ENCODE measurements at places on chromosomes 11 and 22. TPM values are rescaled to one million over a fixed set of nuclear protein-coding genes. Genes with fewer than 3 reads are reported as not detected.

DNA sequence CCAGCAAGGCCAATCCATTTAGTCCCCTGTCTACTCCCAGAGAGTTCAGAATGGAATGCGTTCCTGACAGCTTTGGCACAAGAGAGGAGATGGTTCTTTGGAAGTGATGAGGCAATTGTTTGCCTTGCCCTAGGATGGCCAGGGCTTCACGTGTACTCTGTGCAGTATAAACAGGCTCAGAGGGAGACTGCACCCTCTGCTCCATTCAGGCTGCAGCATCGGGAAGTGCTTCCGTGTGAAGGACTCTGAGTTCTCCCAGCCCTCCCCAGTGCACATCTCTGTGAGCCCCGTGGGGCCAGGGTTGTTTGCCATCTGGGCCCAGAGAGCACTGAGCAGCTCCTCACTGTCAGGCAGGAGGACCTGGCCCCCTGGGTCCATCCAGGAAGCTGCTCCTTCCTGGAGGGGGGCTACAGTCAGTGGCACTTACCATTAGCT, 215.3 kb upstream of the TBCEL start:
- H3K4me3 ChIP-seq: no peak overlapping the region
- H3K27ac ChIP-seq: no peak overlapping the region
- H3K4me1 ChIP-seq: no peaks in the 10 kb centered on the region
- H3K27me3 ChIP-seq: peaks cover 13% of the 10 kb centered on the region
- H3K36me3 ChIP-seq: no peaks in the 10 kb centered on the region

GRCh38 chr11:19800714-19801519, 88.3 kb downstream of the NAV2 start:
- DNase-seq: no peak
- peaks cover 6% of the 10 kb centered on the region for H3K27me3 ChIP-seq
- H3K36me3 ChIP-seq: no peaks in the 10 kb centered on the region
- H3K4me3 ChIP-seq: no peak overlapping the region
- H3K4me1 ChIP-seq: no peaks in the 10 kb centered on the region

DNA sequence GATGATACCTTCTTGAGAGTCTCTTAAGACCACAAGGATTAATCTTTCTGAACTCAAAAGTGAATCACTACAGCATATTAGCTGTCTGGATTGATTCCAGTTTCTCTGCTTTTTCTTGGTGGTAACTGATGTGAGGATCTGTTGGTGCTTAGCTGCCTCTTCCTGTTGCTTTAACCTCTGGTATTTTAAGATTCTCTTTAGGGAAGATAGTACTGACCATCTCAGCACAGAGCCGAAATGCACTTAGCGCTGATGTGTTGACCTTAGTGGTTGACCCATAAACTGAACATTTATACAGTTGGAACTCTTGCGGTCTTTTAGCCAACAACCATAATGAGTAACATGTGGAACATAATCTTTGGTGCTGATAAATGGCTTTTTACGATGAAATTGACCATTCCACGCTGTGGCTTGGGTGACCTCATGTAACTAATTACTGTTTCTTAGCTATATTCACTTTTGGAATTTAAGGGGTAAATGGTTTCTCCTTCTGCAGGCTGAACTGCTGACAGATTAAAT, 33.7 kb downstream of the APLP2 start:
- H3K4me3 ChIP-seq: no peak overlapping the region
- DNase-seq: no peak
- no peak overlapping the region for H3K27ac ChIP-seq
- no peaks in the 10 kb centered on the region for H3K27me3 ChIP-seq
- H3K36me3 ChIP-seq: peaks cover 6% of the 10 kb centered on the region

GRCh38 chr11:95849087-95849825, 59.0 kb downstream of the CEP57 start:
- DNase-seq: peak; percentile 56
- no peak overlapping the region for H3K4me3 ChIP-seq
- H3K4me1 ChIP-seq: no peaks in the 10 kb centered on the region
- no peak overlapping the region for H3K27ac ChIP-seq

- H3K27ac ChIP-seq: no peak overlapping the region
- H3K36me3 ChIP-seq: no peaks in the 10 kb centered on the region
- DNase-seq: no peak
Measured at GRCh38 chr11:32069361-32070058, 21.4 kb upstream of the RCN1 start.

GRCh38 chr11:132168344-132168981, 798.0 kb downstream of the NTM start:
- H3K4me1 ChIP-seq: no peaks in the 10 kb centered on the region
- no peaks in the 10 kb centered on the region for H3K27me3 ChIP-seq

GRCh38 chr11:14015711-14016110, 53.2 kb downstream of the SPON1 start:
- DNase-seq: no peak
- no peaks in the 10 kb centered on the region for H3K4me1 ChIP-seq
- H3K36me3 ChIP-seq: no peaks in the 10 kb centered on the region
- H3K27ac ChIP-seq: no peak overlapping the region
- H3K4me3 ChIP-seq: no peak overlapping the region
- H3K27me3 ChIP-seq: no peaks in the 10 kb centered on the region

DNA sequence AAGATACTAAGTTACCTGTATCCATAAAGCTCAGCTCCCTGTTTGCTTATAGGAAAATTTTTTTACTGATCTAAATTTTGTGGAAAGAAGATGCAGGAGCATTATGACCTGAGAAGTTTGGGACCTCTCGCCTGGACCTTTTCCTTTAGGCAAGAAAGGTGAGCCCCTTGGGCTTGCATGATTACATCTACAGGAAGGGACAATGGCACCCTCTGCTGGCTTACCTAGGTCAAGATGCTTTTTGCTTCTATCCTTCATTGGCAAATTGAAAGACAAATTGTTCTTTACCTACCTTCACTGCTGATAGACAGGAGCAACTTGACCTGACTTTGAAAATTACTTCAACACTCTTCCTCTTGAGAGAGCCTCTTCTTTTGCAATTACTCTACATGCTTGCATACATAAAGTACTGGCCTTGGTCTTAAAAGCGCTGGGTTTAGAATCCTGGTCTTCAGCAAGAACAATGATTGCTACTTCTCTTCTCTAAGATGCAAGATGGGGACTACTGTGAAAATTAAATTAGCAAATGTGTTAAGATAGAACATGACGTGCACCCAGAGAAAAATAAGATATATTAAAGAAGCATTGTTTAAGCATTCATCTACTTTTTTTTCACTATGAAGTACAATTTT, 147.2 kb downstream of the TRPC6 start:
- H3K27me3 ChIP-seq: no peaks in the 10 kb centered on the region
- DNase-seq: peak; percentile 39
- no peak overlapping the region for H3K27ac ChIP-seq
- no peaks in the 10 kb centered on the region for H3K36me3 ChIP-seq

GRCh38 chr11:57479021-57479663, 18.8 kb downstream of the RTN4RL2 start:
- peaks cover 11% of the 10 kb centered on the region for H3K27me3 ChIP-seq
- DNase-seq: no peak
- no peak overlapping the region for H3K27ac ChIP-seq
- H3K4me3 ChIP-seq: no peak overlapping the region
- no peaks in the 10 kb centered on the region for H3K36me3 ChIP-seq

- no peak within 1 kb of the TSS for H3K4me3 ChIP-seq
- H3K27me3 ChIP-seq: peaks cover 13% of the 10 kb centered on the region
- DNase-seq: no peak
- H3K36me3 ChIP-seq: no peaks in the 10 kb centered on the region
Measured at GRCh38 chr11:63243533-63243932, at the start of gene SLC22A25. Gene SLC22A25 (minus strand): TSS chr11:63243599. CDS start chr11:63229652, 13,947 bp downstream.

- H3K36me3 ChIP-seq: no peaks in the 10 kb centered on the region
- H3K4me1 ChIP-seq: no peaks in the 10 kb centered on the region
- no peak for DNase-seq
Measured at GRCh38 chr11:133206313-133207005, 325.8 kb downstream of the OPCML start.

DNA sequence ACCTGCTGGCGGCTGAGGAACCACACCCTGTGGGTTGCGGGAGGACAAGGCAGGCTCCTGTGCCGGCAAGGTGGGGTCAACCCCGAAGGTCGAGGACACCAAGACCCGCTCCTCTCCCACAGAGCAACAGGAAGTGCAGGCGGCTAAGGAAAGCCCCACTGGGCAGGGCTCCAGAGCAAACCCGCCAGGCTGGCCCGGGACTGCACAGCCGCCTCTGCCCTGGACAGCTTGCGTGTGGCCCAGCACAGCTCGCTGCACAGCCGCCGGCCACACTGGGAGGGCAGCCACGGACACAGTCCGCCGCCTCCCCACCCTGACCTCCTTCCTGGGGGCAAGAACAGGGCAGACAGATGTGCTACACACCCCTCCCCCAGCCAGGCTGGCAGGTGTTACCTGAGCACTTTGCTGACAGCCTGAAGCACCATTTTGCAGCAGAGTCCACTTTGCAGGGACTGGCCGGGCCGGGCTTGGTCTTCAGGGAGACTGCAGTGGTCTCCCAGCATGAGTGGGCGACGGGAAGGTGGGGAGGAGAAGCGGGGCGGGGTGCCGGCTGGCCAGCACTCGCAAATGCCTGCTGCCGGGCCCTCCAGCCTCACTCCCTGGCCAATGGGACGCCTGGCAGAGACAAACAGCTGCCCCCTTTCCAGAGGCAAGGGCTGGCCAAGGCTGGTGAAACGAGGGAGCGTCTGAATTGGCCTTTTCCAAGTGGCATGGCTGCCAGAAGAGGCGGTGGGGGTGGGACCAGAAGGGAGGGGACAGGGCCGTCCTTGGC, at the start of gene MOB2:
Gene MOB2, minus strand, starts transcription at position 726 of the 772 bp plus-strand sequence. Its CDS starts 223 bp downstream, at position 503.
- no peaks in the 10 kb centered on the region for H3K27me3 ChIP-seq
- DNase-seq: peak; percentile 16
- H3K4me3 ChIP-seq: no peak within 1 kb of the TSS
- no peaks in the 10 kb centered on the region for H3K36me3 ChIP-seq
- no peak within 1 kb of the TSS for H3K27ac ChIP-seq

- no peak overlapping the region for H3K4me3 ChIP-seq
- DNase-seq: no peak
- H3K4me1 ChIP-seq: no peaks in the 10 kb centered on the region
Measured at GRCh38 chr22:34620832-34621231, 445.1 kb upstream of the ISX start.

- H3K27ac ChIP-seq: no peak overlapping the region
- H3K36me3 ChIP-seq: no peaks in the 10 kb centered on the region
- no peak for DNase-seq
- no peaks in the 10 kb centered on the region for H3K27me3 ChIP-seq
- no peaks in the 10 kb centered on the region for H3K4me1 ChIP-seq
Measured at GRCh38 chr22:48727454-48728058, 1100.1 kb downstream of the BRD1 start.

DNA sequence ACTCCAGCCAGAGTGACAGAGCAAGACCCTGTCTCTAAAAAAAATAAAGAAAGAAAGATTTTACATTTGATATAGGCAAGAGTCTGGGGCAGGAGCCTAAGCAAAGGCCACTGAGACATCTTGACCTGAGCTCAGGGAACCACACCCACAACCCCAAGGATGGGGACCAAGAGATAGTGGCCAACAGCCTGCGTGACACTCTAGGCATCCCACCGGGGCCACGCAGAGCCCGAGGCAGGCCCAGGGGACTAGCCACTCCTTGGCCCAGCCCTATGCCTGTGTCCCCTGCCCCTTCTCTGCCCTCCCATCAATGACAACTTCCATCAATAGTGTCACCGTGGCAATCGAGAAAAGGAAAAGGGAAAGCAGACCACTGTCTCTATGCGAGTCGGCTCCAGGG, 41.1 kb downstream of the MN1 start:
- no peak for DNase-seq
- H3K27me3 ChIP-seq: peaks cover 3% of the 10 kb centered on the region
- H3K36me3 ChIP-seq: no peaks in the 10 kb centered on the region
- H3K4me1 ChIP-seq: no peaks in the 10 kb centered on the region

GRCh38 chr11:61142424-61142823, 18.8 kb downstream of the VPS37C start:
- H3K27ac ChIP-seq: no peak overlapping the region
- H3K4me1 ChIP-seq: peaks cover 21% of the 10 kb centered on the region
- H3K36me3 ChIP-seq: peaks cover 4% of the 10 kb centered on the region
- no peak for DNase-seq

DNA sequence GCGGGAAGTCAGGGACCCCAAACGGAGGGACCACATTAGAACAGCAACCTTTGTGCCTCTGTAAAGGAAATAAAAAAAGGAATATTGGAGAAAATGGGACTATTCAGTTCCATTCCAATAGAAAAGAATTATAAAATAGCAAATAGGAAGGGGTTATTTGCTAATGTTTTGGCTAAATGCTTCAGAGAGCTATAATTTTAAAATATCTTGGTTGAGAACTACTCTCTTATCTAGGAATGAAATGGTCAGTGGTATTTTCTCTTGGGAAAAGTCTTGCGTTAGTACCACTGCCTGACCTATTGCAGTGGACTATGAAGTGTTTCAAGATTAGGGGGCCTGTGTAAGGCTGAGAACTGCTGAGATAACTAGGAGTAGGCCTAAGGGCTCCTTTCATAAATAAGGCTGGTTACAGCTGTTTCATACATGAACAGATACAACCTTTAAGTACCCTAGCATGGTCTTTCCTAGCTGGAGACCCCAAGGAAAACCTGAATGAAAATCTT, 6.9 kb upstream of the WEE1 start:
- H3K4me3 ChIP-seq: no peak overlapping the region
- DNase-seq: no peak
- no peaks in the 10 kb centered on the region for H3K36me3 ChIP-seq
- H3K27ac ChIP-seq: peak overlapping the region; percentile 67
- peaks cover 28% of the 10 kb centered on the region for H3K4me1 ChIP-seq
- H3K27me3 ChIP-seq: peaks cover 3% of the 10 kb centered on the region

DNA sequence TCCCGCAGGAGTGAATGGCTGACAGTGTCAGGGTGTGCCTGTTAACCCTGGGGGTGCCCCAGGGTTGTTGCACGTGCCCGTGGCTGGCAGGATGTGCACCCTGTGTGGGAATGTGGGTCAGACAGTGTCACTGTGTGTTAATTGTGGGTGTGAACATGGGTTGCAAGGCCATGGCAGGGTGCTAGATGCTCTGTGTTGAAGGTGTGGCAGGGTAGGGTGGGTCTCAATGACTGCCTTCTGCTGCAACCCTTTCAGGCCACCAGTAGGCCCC, 8.3 kb downstream of the RIN1 start:
- no peaks in the 10 kb centered on the region for H3K36me3 ChIP-seq
- peak overlapping the region; percentile 68 for H3K27ac ChIP-seq
- H3K4me1 ChIP-seq: peaks cover 31% of the 10 kb centered on the region
- DNase-seq: peak; percentile 48
- no peaks in the 10 kb centered on the region for H3K27me3 ChIP-seq
- H3K4me3 ChIP-seq: no peak overlapping the region

GRCh38 chr11:67452141-67452952, at the start of gene GPR152:
Gene GPR152 (minus strand): TSS chr11:67452729. CDS start chr11:67452724, 5 bp downstream.
- DNase-seq: no peak
- no peak within 1 kb of the TSS for H3K27ac ChIP-seq
- peaks cover 22% of the 10 kb centered on the region for H3K4me1 ChIP-seq
- H3K36me3 ChIP-seq: no peaks in the 10 kb centered on the region
- no peaks in the 10 kb centered on the region for H3K27me3 ChIP-seq

FAM180B gene
- not detected for total RNA-seq

DUSP8 gene
- 1.3 TPM for total RNA-seq

SCGB1D2 gene
- not detected for total RNA-seq

CCND1 gene
- total RNA-seq: 0.77 TPM

TMEM225 gene
- not detected for total RNA-seq

MAPK8IP2 gene
- total RNA-seq: 0.14 TPM
